Urothelium cell line (cell line): ENCODE measurements at places on chromosomes 16 and 17.

GRCh38 chr16:53515259-53515658 lies 12.2 kb upstream of the AKTIP start:
- DNase-seq = no peak

DNA sequence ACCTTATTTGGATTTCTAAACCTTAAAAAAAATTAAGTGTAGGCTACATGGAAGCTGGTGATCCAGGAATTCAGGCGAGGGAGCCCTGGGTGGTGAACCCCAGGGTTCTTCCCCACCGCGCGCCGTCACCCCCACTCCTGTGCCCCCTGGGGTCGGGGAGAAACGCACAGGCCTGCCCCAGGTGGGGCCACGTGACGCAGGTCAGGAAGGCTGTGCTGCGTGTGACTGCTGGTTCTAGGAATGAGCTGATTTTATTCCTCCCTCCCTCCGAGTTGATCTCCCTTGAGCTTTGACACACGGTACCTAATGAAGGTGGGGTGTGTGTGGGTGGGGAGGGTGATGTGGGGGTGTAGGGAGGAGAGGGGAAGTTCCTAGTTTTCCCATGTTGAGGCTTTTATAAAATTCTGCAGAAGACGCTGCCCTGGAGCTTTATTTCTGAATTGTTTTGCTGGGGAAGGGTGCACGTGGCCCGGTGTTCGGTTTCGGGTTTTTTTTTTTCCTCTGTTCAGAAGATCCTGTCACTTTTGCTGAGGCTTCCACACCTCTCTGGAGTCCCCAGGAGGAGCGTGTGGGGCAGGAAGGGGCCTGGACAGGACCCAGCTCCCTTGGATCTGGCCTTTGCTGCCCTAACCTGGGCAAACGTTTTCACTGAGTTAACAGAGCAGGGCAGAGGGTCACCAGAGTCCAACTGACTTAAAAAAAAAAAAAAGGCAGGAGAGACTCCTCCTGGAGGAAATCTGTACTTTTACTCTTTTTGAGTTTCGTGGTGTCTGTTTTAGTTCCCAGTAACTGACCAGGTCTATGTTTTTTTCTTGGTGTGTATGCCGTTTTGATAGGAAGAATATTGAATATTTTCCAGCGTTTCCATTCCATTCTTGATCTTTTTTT lies 55.8 kb upstream of the GSE1 start:
- peak; percentile 50 for DNase-seq

GRCh38 chr17:13702266-13702665 lies 100.5 kb upstream of the HS3ST3A1 start:
- no peak for DNase-seq

GRCh38 chr16:75073545-75074303 lies 42.9 kb downstream of the LDHD start:
- DNase-seq = no peak

DNA sequence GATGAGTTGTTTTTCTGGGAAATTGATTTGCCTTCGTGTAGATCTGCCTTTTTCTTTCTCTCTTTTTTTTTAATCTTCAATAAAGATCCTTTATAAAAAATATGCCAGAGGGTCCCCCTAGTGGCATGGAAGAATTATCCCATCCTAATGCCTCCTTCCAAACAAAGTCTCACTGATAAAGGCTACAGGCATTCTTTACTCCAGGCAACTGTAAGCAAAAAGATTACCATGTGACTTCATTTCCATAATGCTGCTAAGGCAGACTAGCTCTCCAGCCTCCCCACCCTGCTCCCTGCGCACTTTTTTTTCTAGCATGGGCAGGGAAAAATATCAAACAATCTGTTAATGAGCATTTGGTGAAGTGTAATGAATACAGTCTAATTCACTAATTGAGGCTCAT lies 220.2 kb upstream of the CDH8 start:
- DNase-seq = peak; percentile 10

DNA sequence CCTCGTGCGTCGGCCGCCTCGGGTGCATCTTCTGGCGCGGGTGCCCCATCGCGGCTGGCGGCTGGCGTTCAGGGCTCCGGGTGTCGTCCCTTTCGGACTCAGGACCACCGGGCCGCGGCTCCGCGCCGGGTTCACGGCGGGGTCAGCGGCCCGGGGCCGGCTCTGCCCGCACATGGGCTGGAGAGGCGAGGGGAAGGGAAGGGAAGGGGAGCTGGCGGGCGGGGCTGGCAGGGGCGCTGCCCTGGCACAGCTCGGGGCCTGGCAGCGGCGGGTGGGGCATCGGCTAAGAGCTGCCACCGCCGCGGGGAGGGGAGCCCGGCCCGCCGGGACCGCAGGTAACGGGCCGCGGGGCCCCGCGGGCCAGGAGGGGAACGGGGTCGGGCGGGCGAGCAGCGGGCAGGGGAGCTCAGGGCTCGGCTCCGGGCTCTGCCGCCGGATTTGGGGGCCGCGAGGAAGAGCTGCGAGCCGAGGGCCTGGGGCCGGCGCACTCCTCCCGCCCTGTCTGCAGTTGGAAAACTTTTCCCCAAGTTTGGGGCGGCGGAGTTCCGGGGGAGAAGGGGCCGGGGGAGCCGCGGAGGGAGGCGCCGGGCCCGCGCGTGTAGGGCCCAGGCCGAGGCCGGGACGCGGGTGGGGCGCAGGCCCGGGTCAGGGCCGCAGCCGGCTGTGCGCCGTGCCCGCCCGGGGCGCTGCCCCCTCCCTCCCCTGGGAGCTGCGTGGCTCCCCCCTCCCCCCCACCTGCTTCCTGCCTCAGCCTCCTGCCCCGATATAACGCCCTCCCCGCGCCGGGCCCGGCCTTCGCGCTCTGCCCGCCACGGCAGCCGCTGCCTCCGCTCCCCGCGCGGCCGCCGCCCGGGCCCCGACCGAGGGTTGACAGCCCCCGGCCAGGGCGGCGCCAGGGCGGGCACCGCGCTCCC lies 646 bp downstream of the HIC1 start:
- DNase-seq = no peak

DNA sequence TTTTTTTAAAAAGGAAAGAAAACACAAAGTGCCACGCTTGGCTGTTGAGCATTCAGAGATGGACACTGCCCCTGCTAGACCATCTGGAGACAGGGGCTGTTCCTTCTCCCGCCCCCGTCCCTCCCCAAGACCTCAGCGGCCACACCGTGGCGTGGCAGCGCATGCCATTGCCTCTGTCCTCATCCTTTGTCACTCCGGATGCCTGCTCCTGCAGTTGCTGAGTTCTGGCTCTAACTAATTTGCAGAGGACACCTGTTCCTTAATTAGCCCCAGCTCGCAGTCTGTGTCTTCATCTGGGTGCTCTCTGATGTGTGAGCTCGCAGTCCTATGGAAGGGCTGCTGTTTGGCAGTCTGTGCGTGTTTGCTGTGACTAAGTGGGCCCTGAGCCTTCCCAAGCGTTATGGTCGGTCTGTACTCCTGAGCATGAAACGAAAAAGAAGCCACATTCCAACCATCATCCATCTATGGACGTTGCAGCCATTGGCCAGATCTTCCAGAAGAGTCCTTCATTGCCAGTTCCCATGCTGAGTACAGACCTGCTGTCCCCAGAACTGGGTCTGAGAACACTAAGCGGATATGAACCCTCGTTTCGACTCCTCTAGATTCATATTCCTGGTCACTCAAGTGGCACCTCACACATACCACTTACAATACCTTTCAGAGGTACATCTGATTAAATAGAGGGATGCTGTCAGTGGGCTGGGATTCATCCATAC lies 40.9 kb upstream of the NAT9 start:
- DNase-seq = no peak

GRCh38 chr17:39568702-39569101 lies 39.0 kb downstream of the NEUROD2 start:
- DNase-seq = no peak

- peak; percentile 55 for DNase-seq
Measured at GRCh38 chr17:55743103-55743679, 7.7 kb upstream of the PCTP start.

- DNase-seq = no peak
Measured at GRCh38 chr16:63785170-63785569, 1336.7 kb downstream of the CDH11 start.

GRCh38 chr16:4213737-4214136 lies 28.1 kb downstream of the SRL start:
- DNase-seq = no peak

- no peak for DNase-seq
Measured at GRCh38 chr17:17886226-17886625, 49.4 kb upstream of the SREBF1 start.
